ENCODE measurements at places on chromosomes 7 and 10.
A peak's percentile ranks its signal among the peaks of the same experiment; 100 is the strongest.

DNA sequence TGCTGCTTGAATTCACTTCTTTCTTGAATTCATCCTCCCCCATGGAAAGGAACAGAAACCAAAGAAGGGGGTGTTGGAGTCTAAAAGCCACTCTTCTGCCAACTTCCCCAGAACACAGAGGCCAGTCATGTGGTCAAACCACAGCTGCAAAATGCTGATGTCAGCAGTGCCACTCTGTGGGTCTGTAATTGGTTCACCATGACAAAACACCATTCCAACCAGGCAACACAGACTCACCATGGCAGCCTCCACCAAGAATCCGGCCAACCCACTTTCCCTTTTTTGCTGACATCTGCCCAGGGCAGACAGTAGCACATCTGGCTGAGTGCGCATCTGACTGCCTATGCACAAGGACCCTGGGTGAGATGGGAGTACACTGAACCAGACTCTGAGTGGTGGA, 16.8 kb downstream of the OSBPL3 start:
- DNase-seq = no peak

DNA sequence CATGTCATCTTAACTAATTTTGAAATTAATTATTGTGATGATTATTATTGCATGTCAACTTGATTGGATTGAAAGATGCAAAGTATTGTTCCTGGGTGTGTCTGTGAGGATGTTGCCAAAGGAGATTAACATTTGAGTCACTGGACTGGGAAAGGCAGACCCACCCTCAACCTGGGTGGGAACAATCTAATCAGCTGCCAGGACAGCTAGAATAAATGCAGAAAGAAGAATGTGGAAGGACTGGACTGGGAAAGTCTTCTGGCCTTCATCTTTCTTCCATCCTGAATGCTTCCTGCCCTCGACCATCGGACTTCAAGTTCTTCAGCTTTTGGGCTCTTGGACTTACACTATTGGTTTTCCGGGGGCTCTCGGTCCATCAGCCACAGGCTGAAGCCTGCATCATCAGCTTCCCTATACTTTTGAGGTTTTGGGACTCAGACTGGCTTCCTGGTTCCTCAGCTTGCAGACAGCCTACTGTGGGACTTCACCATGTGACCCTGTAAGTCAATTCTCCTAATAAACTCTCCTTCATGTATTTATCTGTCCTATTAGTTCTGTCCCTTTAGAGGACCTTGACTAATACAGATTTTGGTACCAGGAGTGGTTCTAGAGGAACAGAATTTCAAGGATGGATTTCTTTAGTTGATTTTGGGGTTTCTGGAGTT, 959.8 kb downstream of the ANKRD7 start:
- DNase-seq = no peak

DNA sequence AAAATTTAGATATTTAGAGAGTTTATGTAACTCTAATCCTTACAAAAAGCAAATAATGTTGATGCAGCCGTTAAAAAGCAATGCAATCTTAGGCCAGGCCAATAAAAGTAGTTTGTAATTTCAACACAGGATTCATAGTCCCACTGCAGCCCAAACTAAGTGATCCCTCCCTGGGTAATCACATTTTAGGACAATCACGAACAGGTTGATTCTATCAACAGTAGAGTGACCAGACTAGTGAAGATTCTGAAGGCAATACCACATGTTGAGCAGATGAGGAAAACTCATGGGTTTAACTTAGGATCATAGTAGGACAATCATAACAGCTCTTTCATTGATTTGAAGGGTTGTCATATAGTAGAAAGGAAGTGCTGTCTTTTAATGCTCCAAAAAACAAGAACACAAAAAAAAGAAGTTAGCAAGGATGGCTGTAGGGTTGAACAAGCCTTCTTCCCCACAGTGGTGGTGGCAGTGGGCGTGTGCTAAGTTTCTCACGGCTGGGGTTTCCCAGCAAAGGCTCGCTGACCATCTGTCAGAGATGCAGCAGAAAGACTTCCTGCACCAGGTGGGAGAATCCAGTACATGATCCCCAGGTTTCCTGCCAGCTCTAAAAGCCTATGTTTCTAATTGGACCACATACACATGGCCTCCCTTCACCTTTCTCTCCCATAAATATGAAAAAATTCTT, 212.2 kb downstream of the CHRM2 start:
- peak; percentile 21 for DNase-seq

DNA sequence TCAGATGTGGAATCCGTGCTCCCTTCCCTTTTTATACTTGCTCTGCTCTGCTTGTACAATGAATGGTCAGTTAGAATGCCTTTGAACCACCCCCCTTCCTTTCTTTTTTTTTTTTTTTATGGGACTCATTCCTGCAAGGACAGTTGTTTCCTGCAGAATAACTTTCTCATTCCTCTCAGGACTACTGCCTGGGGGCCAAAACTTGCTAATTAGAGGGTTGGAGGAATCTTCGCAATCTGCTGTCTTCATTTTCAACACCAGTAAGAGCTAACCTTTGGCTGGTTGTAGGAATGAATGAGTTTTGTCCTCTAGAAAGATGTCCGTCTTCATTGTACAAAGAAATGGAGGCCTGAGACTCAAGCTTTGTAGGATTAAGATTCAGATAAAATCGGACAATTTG, 868.1 kb downstream of the LRMDA start:
- no peak for DNase-seq

DNA sequence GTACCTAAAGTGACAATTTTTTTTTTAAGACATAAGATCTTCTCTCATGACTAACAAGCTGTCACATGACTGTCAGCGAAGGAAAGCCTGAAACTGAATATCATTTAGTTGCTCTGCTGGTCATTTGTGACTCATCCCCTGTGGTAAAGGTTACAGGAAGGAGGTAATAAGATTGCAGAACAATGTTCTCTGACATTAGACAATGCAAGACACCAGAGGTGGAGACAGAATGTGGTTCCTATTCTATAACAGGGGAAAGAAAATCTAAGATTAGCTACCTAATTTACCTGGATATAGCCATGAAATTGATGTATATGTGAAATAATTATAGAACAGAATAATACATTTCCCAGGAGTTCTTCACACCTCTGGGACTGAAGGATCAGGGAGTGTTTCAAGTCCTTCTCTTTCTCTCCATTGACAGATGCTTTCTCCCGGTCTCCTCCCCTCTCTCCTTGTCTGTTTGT, 47.7 kb downstream of the LRGUK start:
- DNase-seq = no peak

DNA sequence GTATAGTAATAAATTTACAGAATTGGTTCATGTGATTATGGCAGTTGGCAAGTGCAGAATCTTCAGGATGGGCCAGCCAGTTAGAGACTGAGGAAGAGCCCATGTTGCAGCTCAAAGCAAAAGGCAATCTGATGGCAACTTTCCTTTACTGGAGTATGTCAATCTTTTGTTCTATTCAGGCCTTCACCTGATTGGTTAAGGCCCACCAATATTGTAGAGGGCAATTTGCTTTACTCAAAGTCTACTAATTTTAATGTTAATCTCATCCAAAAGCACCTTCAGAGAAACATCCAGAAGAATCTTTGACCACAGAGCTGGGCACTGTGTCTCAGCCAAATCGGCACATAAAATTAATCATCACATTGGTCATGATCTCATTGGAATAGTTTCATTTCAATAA, 20.0 kb upstream of the POM121L12 start:
- no peak for DNase-seq

- DNase-seq = peak; percentile 55
Observed at GRCh38 chr10:104894681-104895080, 253.6 kb downstream of the SORCS3 start.

DNA sequence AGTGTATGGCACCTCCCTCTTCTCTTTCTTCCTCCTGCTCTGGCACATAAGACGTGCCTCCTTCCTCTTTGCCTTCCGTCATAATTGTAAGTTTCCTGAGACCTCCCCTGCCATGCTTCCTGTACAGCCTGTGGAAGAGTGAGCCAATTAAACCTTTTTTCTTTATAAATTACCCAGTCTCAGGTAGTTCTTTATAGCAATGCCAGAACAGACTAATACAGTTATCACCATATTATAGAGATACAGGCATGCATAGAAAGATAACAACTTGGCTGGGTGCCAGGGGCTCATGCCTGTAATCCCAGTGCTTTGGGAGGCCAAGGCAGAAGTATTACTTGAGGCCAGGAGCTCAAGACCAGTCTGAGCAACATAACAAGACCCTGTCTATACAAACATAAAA, 53.2 kb downstream of the GCC1 start:
- DNase-seq = no peak

DNA sequence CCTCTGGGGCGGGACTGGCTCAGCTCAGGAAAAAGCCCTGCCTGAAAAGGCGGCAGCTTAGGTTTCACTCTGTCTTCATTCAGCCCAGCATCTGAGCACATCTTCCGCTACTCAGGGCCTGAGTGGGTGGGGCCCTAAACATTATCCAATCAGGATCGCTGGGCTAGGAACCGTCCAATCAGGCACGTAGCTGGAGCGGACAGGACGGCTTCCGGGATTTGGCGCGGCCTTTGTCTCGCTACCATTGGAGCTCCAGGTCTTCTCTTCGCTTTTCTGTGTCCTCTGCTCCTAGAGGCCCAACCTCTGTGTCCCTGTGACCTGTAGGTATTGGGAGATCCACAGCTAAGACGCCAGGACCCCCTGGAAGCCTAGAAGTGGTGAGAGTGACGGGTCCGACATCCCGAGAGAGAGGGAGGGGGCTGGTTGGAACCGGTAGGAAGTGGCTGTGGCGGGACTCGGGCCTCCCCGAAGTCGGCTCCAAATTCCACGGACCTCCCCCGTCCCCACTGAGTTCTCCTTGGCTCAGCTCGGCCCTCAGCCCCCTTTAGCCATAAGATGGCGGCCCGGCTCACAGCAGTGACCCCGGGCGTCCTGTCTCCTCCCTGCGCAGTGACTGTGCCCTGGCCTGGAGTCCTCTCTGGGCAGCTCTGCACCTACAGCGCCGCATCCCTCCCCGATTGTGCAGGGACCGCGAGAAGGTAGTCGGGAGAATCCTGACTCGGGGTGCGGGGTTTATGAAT, 99.1 kb downstream of the ZNF680 start:
- DNase-seq = peak; percentile 34

DNA sequence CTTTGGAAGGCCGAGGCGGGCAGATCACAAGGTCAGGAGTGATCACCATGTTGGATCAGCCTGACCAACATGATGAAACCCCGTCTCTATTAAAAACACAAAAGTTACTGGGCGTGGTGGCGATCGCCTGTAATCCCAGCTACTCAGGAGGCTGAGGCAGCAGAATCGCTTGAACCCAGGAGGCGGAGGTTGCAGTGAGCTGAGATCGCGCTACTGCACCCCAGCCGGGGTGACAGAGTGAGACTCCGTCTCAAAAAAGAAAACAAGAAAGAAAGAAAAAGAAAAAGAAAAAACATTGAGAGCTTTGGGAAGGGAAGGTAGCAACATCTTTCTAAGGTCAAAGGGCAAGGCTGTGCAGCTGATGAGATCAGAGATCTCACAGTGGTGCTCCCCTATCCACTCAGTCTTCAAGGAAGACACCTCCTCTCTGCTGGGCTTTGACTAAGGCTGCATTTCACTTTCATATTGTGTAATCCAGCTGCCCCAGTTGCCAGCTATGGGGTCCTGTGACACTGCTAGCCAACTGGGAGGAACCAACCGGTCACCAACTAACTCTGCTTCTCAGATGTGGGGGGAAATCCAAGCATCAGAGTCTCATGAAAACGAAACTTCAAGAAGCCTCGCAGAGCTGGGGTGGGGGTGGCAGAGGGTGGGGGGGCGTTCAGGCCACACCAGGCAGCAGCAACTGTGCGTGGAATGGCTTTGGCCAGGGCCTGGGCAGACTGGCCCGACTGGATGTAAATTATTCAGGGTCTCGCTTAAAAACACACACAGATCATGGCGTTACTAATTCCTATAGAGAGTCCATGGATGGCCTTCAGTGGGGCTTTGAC, 1.5 kb downstream of the IL15RA start:
- no peak for DNase-seq

DNA sequence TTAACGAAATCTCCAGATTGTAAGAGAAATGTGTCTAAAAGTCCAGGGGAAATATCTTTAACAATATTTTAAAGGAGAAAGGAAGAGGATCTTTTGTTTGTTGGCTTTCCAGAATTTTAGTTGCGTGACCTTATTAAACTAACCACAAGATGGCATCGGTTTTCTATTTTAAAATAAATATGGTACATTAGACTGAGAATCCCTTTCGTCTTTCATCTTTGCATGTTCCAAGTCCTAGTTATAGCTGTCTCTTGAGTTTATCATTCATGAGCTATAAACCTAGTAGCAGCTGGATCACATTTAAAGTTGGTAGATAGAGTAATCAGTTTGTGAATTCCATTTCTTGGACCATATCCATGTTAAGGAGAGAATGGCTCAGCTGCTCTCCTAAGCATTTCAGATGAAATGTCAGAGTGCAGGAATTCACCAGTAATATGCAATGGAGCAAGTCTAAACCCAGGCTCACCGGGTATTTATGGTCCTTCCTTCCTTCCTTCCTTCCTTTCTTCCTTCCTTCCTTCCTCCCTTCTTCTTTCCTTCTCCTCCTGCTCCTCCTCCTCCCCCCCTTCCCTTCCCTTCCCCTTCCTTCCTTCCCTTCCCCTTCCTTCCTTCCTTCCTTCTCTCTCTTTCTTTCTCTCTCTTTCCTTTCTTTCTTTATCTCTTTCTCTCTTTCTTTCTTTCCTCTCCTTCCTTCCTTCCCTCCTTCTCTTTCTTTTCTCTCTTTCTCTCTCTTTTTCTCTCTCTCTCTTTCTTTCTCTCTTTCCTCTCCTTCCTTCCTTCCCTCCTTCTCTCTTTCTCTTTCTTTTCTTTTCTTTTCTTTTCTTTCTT, 57.8 kb upstream of the RAB18 start:
- peak; percentile 61 for DNase-seq

GRCh38 chr10:26334932-26335573, 103.1 kb upstream of the APBB1IP start:
- peak; percentile 36 for DNase-seq

- DNase-seq = no peak
Observed at GRCh38 chr7:12706900-12707536, 19.6 kb downstream of the ARL4A start.

GRCh38 chr10:120607016-120607709, 150.1 kb downstream of the PLPP4 start:
- DNase-seq = no peak

GRCh38 chr7:134366481-134366880, 49.8 kb upstream of the SLC35B4 start:
- no peak for DNase-seq

DNA sequence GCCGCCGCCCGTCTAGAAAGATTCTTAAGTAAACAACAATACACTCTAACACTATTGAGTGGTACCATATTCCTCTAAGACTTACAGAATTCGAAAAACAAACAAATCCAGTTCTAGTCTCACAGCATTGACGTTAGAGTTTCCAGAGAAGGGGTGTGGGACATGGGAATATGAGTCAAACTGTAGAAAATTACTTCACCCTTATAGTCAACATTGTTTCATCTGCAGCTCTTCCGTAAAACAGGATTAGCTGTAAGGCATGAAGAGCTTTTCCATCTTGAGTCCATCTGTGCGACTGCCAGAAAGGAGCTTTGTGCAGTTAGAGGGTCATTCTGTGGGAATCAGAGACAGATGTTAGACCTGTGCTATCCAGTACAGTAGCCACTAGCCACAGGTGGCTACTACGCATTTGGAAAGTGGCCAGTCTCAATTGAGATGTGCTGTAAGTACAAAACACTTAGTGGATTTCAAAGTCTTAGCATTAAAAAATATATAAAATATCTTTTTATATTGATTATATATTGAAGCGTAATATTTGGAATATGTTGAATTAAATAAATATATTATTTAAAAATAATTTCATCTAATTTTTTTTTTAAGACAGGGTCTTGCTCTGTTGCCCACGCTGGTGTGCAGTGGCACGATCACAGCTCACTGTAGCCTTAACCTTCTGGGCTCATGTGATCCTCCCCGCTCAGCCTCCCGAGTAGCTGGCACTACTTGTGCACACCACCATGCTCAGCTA, 79.8 kb upstream of the MPP7 start:
- no peak for DNase-seq

GRCh38 chr7:94577357-94577756, 67.7 kb downstream of the CASD1 start:
- no peak for DNase-seq

- no peak for DNase-seq
Observed at GRCh38 chr7:114293289-114294012, 121.2 kb upstream of the FOXP2 start.

All from cerebellar cortex (tissue), 1 donor.